Naive thymus-derived CD4-positive, alpha-beta T cell (primary cell): ENCODE measurements at places on chromosomes 2 and 18.

DNA sequence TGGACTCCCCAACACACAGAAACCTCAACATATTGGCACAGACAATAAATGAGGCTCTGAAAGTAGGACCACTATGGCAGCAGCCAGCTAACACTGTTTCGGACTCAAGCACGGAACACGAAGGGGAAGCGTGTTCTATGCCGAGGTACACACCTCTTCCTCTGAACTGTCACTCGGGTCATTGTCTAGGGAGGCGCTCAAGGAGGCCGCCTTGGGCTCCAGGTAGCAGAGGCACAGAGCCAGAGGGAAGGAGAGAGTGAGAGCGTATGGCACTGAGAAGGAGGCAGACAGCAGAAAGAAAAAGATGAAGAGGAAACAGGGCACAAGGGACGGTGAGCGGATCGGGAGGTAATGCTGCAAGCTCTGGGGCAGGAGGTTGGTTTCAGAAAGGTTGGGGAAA, 120.1 kb upstream of the ZBTB14 start:
- DNase-seq: no peak

- DNase-seq: no peak
These were observed 28.0 kb downstream of the KCNK3 start for GRCh38 chr2:26720322-26721114.

GRCh38 chr2:106781196-106781595, 104.8 kb downstream of the ST6GAL2 start:
- no peak for DNase-seq

- DNase-seq: no peak
These were observed 376.1 kb downstream of the XIRP2 start for GRCh38 chr2:167264380-167264779.

- DNase-seq: peak; percentile 12
These were observed 112.1 kb downstream of the KYNU start for GRCh38 chr2:142989273-142990204.

- no peak for DNase-seq
These were observed 196.8 kb downstream of the NDUFA10 start for GRCh38 chr2:239828192-239828972.

GRCh38 chr18:5295231-5295920, at the start of gene ZBTB14:
TSS of gene ZBTB14 (minus strand) at chr18:5295726. CDS start at chr18:5293246, 2,480 bp downstream.
- DNase-seq: peak; percentile 82

DNA sequence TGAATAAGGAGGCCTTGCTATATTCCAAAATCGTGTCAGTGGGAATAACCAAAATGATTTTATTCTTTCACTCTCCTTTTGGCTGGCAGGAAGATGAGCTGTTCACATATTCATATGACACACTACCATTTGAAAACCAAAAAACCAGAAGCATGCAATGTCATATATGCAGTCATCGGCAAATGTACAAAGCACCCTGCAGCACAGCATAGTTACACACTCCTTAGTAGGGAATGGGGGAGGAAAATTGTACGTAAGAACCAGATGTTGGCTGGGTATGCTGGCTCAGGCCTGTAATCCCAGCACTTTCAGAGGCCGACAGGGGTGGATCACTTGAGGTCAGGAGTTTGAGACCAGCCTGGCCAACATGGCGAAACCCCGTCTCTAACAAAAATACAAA, 176.6 kb downstream of the GFPT1 start:
- no peak for DNase-seq

DNA sequence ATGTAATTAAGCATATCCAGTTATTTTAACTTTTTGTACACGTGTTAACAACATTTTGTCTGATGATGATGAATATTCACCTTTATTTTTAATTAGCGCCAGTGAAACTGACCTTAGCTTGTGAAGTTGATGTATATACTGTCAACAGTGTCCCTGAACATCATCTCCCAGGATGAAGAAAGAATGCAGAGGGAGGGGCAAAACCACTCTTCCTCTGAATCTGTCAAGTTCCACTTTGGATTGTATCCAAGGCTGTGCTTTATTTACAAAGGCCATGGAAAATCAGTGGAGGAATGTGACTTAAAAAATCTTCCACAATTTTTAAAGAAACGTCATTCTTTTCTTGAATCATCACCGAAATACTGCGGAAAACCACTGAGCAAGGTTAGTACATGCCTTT, 4.5 kb upstream of the RMDN2 start:
- no peak for DNase-seq

- no peak for DNase-seq
These were observed 112.0 kb downstream of the GULP1 start for GRCh38 chr2:188403676-188404075.

DNA sequence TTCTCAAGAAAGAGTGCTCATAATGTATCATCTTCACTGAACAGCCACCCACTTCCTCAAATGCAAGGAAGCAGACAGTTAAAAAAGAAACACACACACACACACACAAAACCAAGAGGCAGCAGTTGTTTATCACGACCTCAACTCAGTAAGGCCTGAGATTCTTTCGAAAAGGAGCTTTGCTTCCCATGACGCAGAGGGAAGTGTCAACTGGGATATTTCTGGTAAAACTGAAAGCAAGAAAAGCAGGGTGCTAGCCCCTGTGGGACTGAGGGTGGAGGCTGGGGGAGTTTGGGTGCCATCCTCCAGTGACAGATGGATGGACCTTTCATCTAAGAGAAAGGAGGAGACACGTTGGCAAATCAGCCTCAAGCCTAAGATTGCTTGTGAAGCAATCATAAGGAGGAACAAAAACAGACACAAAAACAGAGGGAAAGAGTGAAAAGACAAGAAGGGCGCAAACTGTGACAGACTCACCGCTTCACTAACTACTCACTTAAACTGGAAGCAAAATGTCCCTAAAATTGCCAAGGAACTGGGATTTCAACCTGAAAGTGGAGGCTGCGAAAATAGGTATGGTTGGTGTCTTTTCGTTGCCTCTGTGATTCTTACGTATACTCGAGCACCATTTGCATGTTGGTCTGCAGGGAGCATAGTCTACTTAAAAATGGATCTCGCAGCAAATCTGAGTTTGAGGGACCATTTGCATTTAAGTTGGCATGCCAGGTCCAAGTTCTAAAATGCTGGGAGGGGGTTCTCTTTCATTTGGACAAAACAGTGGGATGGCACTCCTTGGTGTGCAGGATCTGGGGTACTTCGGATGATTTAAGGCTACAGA, at the start of gene ARHGAP25:
Gene ARHGAP25 (plus strand): TSS at position 124 of the 838 bp plus-strand sequence. CDS start 389 bp downstream, at position 513.
- DNase-seq: peak; percentile 81

- DNase-seq: no peak
These were observed 79.8 kb upstream of the NOSTRIN start for GRCh38 chr2:168722592-168722991.

DNA sequence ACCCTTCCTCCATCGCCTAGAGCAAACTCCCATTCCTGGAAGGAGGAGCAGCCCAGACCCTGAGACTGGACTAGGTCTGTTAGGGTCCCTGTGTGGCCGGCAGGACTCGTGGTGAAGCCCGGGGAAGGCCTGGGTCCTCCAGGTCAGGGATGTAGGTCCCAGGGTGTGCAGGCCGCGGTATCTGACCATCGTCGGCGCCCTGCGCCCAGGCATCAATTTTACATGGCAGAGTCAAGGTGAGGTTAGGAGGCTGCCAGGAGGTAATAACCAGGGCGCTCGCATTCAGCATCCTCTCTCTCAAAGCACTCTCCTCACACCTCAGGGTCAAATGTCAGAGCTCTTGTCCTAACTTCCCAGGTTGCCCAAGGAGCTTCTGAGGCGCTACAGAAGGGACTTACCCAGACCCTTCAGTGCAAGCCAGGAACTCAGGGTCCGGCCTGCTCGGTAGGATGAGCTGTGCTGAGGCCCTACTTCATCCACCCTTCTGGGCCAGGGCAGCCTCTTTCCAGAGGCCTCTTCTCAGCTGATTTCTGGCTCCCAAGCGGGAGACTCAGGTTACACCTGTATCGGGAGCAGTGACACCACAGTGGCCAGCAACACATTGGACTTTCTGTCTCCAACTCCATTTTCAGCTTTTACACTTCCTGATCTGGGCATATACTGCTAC, 628 bp downstream of the SH2D6 start:
- DNase-seq: no peak

- DNase-seq: no peak
These were observed 99.5 kb downstream of the DTNA start for GRCh38 chr18:34809451-34810072.

- no peak for DNase-seq
These were observed 53.1 kb downstream of the EHD3 start for GRCh38 chr2:31286961-31287550.

DNA sequence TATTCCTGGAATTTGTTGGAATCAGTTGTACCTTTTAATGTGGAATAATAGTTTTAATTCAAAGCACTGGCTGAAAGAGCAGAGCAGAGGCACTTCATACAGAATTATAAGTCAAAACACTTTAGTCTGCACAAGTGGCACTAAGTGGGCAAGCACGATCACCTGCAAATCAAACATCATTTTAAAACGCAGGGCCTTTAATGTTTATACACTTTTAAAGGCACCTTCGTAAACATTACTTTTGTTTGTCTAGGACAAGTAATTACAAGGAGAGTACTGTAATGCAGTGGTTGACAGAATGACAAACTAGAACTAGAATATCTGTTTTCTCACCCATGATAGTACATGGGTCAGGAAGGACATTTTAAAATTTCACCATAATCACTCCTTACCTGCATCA, 36.4 kb downstream of the LANCL1 start:
- no peak for DNase-seq

DNA sequence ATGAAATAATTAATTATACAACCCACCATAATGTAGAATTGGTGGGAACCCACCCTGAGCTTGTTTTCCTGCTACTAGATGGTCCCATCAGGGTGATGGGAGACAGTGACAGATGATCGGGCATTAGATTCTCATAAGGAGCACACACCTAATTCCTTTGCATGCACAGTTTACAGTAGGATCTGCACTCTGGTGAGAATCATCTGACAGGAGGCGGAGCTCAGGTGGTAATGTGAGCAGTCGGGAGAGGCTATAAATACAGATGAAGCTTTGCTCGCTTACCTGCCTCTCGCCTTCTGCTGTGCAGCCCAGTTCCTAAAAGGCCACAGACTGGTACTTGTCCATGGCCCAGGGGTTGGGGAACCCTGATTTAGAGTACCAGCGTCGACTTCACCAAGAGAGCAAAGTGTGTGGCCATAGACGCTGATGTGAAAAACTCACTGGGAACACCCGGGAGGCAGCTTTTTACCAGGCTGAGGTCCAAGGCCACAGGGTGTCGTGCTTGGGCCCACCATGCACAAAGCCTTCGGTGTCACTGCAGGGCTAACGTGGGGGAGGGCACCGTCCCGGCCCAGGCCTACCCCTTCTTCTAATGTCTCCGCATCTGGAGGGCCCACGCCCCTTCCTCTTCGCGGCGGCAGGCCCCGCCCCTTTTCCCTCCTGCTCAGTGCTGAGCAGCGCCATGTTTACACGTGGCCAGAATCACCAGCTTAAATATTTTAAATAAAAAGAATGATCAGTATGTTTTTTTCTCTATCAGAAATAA, 296.8 kb upstream of the HDAC4 start:
- DNase-seq: no peak

- no peak for DNase-seq
These were observed 184.8 kb upstream of the SP5 start for GRCh38 chr2:170530284-170530745.

- DNase-seq: no peak
These were observed 32.7 kb downstream of the PDIA6 start for GRCh38 chr2:10779776-10780490.

DNA sequence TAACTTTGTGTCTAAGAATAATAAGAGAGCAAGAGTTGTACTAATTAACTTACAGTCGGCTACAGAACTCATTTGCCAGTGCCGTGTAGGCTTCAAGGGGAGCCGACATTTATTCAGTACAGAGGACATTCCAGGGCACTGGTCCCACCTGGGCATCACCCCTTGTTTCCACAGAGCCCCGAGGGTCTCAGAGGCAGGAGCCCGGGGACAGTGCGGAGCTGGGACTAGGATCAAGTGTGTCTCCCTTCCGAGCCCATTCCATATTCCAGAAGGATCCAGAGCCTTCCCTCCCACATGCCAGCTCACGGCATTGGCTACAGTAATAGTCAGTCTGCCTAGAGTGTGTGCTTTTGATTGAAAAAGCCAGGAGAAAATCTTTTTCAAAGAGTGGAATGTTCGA, 71.5 kb upstream of the CTDP1 start:
- DNase-seq: no peak

DNA sequence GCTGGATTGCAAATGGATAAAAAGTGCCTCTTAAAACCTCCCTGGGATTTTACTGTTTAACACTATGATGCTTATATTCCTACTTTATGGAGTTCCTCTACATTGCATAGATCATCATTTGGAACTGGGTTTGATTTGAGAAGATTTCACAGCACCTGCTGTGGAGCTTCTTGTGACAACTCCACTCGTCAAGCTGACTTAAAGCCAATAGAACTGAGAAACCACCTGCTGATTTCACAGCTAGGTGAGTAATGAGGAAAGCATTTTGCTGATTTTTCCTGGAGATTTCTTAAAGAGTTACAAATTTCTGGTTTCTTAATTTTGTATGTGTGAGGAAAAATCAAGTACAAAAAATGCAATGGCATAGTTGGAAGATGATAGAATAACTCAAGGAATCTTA, 739.1 kb upstream of the LRRTM1 start:
- no peak for DNase-seq

DNA sequence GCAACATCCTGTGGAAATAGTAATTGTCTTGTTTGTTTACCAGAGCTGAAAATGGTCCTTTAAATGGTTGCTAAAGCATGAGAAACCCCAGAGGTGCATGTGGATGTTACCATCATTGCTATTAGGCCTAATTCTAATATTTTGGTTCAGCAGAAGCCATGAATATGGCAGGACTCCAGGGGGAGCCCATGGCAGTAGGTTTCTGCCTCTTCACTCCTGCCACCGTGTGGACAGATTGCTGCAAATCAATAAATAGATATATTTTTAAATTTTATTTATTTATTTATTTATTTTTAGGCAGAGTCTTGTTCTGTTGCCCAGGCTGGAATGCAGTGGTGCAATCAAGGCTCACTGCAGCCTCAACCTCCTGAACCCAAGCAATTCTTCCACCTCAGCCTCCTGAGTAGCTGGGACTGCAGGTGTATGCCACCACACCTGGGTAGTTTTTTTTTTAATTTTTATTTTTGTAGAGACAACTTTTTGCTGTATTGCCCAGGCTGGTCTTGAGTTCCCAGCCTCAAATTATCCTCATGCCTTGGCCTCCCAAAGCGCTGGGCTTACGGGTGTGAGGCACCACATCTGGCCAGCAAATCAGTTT, 54.9 kb upstream of the CAPN13 start:
- peak; percentile 33 for DNase-seq
